NCI-H345 (cell line): ENCODE measurements at places on chromosomes 12 and 14.

GRCh38 chr14:92500491-92500941 is 13.1 kb upstream of the RIN3 start:
- DNase-seq, result peak; percentile 21

GRCh38 chr14:38481952-38482678 is 226.2 kb upstream of the CLEC14A start:
- DNase-seq, result peak; percentile 71

GRCh38 chr12:92703786-92704185 is 997 bp downstream of the PLEKHG7 start:
- no peak for DNase-seq

DNA sequence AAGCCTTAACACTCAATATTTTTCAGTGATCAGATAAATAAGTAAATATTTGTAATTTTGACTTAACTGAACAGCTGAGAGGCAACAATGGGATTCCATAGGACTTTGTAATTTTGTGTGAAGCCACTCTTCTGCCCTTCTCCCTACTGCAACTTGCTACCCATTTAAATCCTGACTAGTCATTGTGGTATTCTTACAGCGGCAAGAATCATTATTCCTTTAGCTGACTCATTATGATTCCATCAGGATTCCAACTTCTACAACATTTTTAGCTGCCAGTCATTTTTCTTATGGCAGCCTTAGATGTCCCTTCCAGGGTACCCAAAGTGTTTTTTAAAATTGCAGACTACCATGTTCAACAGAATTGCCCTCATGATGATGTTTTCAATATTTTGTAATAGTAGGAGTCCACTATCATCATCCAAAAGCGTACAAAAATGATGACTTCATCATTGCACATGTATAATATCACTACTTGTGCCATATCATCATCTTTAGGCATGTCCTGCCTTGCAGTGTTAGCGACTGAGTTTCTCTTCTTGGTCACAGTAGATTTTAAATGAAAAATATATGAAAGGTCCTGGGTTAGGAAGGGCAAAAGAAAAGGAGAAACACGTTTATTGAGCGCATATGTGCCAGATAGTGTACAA is 5.1 kb upstream of the MAGOHB start:
- DNase-seq, result no peak

DNA sequence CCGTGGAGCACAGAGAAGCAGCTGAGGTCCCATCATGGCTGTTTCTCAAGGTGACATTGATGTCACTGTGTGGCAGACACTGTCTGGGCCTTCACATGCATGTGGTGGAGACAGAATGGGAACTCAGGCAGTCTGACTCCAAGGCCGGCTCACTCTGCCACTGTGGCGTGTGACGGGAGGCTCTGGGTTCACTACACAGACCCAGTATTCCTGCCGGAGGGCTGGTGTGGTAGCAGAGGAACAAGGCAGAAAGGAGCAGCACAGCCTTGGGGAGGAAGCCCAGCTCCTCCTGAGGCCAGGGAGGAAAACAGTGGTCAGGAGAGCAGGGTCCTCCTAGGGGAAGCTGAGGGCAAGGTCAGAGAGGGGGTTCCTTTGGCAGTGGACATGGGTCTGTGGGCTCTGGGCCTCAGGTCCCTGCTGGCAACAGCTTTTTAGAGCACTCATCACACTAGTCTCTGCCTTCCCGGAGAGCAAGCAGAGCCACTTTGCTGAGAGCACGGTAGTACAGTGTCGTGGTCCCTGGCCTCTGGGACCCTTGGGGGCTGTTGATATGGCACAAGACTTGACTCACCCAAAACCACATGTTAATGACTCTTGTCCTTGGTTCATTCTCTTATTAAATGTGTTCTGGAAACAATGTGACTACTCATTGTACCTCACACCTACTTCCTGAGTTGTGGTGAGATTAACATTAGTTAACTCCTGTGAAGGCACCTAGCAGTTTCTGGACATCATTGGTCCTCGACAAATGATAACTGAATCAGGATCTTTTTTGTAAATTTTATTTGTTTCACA is 21.3 kb downstream of the DCAF4 start:
- no peak for DNase-seq

DNA sequence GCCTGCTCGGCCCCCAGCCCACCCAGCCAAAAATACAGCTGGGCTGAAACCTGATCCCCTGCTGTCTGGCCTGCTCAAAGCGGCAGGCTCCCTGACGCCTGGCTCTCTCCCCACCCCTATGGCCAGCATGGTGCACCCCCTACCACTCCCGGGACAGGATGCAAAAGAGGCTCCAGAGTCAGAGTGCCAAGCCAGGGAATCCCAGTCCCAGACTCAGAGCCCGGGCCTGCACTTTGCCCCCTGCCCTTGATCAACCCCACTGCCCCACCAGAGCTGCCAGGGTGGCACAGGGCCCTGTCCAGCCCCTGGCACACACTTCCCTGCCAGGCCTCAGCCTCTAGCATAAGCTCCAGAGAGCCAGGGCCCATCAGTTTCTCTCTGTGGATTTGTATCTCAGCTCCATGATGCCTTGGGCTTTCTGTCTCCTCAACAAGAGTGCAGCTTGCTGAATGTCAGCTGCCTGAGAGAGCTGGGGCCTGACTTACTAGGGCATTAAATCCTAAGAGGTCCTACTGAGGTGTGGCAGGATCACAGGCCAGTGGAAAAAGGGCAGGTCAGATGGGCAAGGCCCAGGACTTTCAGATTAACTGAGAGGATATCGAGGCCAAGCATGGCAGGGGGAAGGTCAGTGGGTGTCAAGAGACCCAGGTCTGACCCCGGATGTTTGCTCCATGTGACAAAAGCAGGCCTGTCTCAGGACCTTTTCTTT is 13.9 kb downstream of the ACVRL1 start:
- DNase-seq, result no peak

DNA sequence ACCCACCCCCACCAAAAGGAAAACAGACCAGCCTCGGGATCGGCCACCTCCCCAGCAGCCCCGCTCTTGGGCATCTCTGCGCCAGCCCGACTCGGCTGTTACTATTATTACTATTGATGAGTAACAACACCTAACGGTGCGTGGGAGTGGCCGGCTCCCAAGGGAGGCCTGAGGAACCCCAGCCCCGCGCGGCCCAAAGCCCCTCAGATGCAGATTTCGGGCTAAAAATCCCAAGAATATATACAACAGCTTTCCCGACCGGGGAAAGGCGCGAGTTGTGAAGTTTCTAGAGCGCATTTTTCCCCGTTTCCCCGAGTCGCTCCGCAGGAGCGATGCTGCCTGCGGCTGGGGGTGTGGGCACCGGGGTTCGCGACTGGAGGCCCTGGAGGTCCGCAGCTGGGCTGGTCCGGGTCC is 565 bp downstream of the NT5DC3 start:
- no peak for DNase-seq

DNA sequence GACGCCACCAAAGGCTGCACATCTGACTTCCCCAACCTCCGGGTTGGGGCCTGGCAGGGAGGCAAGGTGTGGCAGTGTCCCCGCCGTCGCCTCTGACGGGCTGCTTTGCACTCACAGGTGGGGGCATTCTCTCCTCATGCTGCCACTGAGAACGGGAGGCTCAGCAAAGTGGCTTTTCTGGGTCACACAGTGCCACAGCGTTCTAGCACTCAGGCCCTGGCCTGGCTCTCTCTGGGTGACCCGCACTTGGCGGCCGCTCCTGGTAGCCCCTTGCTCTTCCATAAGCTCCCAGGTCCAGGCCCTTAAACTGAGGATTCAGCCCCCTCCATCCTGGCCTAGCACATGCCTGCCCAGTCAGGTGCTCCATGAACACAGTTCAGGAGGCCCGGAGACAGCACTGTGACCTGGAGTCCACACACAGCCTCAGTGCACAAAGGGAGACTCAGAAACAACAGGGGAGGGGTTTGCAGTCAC is 25.2 kb downstream of the SERPINA1 start:
- DNase-seq, result no peak

DNA sequence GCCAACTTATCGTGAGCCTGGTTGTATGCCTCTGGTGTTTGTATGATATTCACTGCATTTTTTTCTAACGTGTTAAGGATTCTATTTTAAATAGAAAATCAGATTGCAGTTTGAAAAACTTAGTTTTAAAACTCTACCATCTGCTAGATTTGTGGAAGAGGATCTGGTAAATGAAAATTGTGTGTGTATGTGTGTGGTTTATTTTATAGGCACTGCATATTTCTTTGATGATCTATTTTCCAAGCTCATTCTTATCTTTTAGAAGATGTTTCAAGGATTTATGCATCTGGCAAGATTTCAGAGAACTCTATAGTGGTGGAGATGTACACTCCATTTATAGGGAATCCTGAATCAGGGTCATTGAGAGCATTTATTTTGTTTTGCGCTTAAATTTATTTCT is 69.8 kb downstream of the HMGA2 start:
- DNase-seq, result no peak

GRCh38 chr12:25644979-25645378 is 91.9 kb upstream of the LMNTD1 start:
- DNase-seq, result no peak

GRCh38 chr12:87160848-87161601 is 868.2 kb downstream of the C12orf50 start:
- no peak for DNase-seq

DNA sequence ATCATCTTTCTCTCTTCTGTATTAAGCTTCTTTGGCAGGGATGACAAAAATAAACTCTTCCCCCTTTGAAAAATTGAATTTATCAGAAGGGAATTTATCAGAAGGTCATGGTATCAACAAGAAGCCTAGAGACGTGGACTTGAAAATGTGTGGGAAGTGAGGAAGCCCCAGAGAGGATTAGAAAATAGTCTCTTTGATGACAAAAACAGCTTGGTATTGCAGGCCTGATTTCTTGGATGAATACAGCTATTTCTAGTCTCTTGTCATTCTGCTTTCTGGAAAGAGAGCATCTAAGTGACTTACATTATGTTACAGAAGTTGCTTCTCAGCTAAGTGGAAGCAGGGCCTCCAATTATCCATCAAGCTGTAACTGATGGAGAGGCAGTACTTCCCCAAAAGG is 111.1 kb downstream of the KITLG start:
- DNase-seq, result no peak

DNA sequence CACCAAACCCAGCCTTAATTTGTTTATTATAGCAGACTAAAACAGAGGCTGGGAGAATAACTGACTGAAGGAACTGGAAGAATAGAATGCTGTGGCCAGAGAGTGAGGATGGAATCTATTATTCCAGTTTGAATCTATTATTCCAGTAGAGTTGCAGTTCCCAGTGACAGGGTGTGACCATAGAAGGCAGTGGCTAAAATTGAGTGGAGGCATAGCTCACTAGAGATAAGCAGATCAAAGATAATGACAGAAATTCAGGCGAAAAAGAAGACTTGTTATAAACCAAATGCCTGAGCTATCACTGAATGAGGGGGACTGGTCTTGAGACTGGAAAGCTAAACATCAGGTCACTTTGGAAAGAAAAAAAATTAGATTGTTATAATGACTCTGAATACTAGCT is 26.0 kb upstream of the SNX6 start:
- no peak for DNase-seq

DNA sequence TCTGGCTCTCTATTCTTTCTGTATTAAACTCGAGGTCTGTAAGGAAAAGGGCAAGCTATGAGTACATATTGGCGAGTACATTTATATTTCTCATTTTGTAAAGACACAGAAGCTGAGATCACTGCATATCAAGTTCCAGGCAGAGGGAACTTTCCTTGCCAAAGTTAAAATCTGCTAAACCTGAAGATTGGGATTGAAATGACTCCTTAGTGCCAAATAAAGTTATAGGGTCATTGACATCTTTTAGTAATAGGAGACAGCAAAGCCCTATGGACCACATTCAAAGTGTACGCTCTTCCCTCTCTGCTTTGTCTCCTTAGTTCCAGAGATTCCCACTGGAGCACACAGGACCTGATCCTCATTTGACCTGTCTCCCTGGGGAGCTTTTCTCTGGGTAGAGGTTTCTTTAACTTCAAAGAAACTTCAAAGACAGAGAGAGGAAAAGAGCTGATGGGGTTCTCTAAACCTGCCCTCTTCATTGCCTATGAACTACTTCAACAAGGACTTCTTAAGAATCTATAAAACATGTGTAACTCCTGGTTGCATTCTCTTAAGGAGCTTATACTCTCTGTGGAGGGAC is 42.6 kb upstream of the PTPRR start:
- no peak for DNase-seq

GRCh38 chr12:68158432-68158831 is 1.1 kb downstream of the IFNG start:
- DNase-seq, result no peak

DNA sequence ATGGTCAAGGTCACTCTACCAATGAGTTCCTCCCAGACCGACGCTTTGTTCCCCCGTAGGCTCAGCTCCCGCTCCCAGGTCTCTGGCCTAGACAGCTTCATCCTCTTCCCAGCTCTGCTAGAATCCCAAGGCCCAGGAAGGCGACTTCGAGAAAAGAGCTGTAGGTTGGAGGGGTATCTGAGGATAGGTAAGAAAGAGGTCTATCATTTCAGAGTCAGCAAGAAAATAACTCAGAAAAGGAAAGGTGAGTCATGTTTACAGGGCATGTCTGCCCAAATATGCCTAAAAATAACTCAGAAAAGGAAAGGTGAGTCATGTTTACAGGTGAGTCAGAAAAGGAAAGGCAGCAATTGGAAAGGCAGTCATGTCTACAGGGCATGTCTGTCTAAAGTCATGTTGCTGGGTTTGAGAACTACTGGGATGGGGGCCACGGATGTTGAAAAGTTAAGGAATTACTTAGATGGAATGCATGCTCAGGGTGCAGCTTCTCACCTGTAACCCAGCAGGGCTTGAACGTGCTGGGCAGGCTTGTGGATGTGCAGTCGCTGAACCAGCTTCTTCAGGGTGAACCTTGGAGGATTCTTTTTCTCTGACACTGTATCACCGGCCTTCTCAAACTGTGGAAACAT is 12.2 kb downstream of the TEP1 start:
- DNase-seq, result no peak

GRCh38 chr12:88781909-88782308 is 201.6 kb upstream of the KITLG start:
- DNase-seq, result no peak

GRCh38 chr12:64091186-64091585 is 130.9 kb downstream of the KICS2 start:
- no peak for DNase-seq

- DNase-seq, result no peak
Measured at GRCh38 chr12:115452751-115453281, 768.8 kb upstream of the TBX3 start.

DNA sequence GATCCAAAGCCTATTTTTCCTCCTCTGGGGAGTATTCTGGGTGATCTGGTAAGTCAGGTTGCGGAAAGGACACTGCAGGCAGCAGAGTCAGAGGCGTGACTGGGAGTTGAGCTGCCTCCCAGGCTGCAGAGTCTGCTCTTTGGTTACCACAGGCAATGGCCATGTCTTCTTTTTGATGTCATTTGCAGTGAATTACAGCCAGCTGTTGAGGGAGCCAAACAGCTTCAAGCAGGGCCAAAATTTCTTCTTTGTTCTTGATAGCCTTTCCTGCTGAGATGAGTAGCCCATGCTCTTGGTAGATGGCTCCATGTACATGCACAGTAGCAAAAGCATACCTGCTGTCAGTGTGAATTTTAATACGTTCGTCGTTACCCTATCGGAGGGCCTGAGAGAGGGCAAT is 116.6 kb upstream of the PZP start:
- DNase-seq, result no peak

GRCh38 chr12:106897082-106897481 is 58.6 kb upstream of the TMEM263 start:
- DNase-seq, result no peak

GRCh38 chr12:103623716-103624115 is 36.6 kb downstream of the STAB2 start:
- no peak for DNase-seq
